Urinary bladder (tissue), 4 donors: ENCODE measurements at places on chromosomes 1 and 21. TPM values are rescaled to one million over a fixed set of nuclear protein-coding genes. Genes with fewer than 3 reads are reported as not detected.

The AQP10 gene
- not detected for total RNA-seq

The SPRR1B gene
- not detected for total RNA-seq

The VWA1 gene
- total RNA-seq = 15.2 TPM

The TRIM17 gene
- total RNA-seq = 1.9 TPM

The TPRG1L gene
- total RNA-seq = 22.9 TPM

The NUCKS1 gene
- total RNA-seq = 287 TPM

The FAM131C gene
- not detected for total RNA-seq

The RTCA gene
- 28.8 TPM for total RNA-seq

The FAM110D gene
- 1.6 TPM for total RNA-seq

The F13B gene
- total RNA-seq = not detected

The NBPF4 gene
- total RNA-seq = not detected

The DIO1 gene
- total RNA-seq = not detected

The EIF3I gene
- total RNA-seq = 102 TPM

The C1QC gene
- total RNA-seq = 25.4 TPM

The SEC16B gene
- 8.6 TPM for total RNA-seq
